Activated naive CD8-positive, alpha-beta T cell treated with anti-CD3 and anti-CD28 coated beads, Interleukin-2, amount 50 U/mL, for 16 hours (primary cell): ENCODE measurements at places on chromosomes 5 and 9.

- DNase-seq: no peak
Measured at GRCh38 chr5:154761046-154761736, 6.0 kb downstream of the LARP1 start.

- no peak for DNase-seq
Measured at GRCh38 chr5:116510517-116510916, 64.1 kb downstream of the SEMA6A start.

GRCh38 chr9:33835625-33836260, 18.8 kb downstream of the UBE2R2 start:
- no peak for DNase-seq

DNA sequence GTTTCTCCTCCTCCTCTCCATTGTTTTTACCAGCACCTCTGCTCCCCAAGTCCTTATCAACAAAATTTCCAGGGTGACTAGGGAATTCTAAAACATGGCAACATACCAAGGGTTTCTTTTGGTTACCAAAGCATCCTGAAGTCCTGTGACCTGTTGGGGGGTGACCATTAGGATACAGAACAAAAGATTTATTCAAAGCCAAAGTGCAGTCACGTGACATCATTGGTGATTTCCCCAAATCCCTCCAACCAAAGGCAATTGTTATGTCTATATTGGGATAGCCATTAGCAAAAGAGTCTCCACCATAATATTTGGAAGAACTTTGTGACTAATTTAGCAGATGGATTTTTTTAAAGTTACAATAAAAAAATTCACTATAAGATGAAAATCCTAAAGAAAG, 168.4 kb downstream of the TRPM6 start:
- no peak for DNase-seq

- DNase-seq: no peak
Measured at GRCh38 chr9:124769549-124770358, 1.4 kb downstream of the NR6A1 start.

GRCh38 chr5:115785381-115786065, 30.9 kb downstream of the CDO1 start:
- no peak for DNase-seq

- no peak for DNase-seq
Measured at GRCh38 chr5:95939465-95939864, 22.2 kb downstream of the ELL2 start.

DNA sequence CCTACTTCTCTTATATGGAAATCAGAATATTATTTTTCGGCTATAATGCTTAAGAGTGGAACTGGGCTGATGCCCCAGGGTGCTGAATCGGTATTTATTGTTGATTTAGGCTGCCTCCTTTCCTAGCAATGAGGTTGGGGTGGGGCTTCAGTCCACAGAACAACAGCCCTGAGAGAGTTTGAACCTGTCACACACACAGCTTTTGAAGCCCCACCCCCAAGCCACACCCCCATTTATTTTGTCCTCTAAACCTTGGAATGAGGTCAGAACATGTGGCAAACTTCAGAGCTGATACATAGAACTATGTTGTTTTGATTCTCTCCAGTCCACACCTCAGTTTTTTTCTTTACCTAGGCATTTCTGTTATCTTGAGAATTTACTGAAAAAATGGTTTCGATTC, 51.7 kb upstream of the CAMK4 start:
- DNase-seq: no peak

DNA sequence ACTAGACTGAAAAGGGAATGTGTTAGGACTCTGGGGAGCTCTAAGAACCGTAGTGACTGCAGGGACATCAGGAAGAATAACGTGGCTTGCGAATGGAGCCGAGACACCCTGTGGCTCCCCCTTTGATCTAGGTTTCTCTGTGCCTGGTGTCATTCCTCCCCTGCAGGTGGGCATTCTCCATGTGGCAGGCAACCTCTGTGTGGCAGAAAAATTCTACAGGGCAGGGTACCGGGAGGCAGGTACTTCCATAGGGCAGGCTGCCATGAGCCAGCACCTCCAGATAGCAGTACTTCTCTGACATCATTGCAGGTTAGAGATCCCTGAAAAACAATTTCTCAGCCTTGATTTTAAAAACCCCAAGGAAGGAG, 43.1 kb downstream of the ROPN1L start:
- no peak for DNase-seq

DNA sequence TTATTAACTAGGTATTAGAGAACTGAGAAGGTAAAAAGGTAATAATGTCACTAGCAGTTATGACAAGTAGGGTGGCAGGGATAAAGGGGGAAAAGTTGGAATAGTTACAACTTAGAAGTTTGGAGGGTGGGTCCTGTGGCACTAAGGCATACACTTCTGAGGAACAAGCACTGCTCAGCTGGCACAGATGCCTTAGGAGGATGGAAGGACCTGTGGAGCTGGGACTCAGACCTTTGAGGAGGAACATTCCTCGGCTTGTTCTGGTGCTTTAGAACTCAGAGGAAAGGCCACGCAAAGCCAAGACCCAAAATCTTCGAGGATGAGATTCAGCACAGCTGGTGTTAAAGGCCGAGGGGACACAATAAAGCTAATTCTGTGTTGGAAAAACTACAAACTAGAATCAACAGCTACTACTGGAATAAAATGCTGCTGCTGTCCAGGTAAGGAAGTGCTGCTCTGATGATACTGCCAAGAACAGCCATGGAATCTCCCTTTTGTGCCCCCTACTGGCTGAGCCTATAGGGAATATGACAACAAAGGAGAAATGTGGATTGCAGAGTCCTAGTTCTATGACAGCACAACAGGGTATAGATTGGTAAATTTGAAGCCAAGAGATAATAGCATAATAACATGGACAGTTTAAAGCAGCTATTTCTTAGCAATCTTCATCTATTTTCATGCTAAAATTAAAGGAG, 126.7 kb downstream of the SLC25A46 start:
- no peak for DNase-seq

DNA sequence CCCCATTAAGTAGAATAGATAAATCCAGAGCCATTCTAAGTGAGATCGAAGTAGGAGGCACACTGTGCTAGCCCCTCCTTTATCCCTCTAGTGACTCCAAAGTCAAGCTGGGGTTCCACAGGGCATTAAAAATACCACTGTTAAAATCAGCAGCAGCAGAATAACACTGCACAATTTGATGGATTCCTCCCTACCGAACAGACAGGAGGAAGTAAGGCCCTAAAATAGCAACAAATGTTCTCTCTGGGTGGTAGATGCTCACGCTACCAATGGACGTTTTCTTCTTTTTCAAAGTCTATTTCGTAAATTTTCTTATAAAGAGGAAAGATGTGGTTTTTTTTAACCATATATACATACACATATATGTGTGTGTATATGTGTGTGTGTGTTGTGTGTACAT, 54.4 kb downstream of the FBXW11 start:
- DNase-seq: no peak

- no peak for DNase-seq
Measured at GRCh38 chr9:73640971-73641370, 489.3 kb downstream of the ANXA1 start.

DNA sequence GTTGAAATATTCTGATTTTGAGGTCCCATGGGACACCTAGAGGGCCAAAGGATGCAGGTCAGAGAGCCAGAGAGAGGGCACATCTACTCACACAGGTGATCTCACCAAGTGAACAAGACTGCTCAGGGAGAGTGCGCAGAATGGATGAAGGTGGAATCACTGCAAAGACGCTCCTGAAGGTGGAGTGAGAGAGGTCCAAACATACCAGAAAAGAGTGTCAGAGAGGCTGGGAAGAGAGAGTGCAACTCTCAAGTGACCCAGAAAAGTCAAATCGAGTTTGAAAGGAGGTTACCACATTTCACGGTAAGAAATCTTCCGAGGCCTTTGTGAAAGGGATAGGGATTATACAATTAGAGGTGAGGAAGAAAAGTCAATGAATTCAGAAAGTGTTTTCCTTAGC, 173.4 kb downstream of the EPB41L4A start:
- DNase-seq: no peak

DNA sequence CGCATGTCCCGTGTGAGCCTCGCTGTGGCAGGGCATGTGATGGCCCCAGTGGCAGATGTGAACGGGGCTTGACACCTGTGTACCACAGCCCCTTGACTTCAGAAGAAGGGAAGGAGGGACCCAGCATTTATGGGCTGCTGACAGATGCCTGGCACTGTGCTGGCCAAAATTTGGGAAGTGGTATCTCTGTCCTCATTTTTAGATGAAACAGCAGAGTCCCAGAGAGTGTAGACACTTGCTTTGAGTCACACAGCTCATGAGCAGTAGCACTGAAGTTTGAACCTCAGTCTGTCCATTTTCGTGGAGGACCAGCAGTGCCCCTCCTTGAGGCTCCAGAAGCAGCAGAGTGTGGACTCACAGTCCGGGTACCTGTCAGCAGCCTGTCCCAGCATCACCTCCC, 16.5 kb downstream of the NEK6 start:
- no peak for DNase-seq

DNA sequence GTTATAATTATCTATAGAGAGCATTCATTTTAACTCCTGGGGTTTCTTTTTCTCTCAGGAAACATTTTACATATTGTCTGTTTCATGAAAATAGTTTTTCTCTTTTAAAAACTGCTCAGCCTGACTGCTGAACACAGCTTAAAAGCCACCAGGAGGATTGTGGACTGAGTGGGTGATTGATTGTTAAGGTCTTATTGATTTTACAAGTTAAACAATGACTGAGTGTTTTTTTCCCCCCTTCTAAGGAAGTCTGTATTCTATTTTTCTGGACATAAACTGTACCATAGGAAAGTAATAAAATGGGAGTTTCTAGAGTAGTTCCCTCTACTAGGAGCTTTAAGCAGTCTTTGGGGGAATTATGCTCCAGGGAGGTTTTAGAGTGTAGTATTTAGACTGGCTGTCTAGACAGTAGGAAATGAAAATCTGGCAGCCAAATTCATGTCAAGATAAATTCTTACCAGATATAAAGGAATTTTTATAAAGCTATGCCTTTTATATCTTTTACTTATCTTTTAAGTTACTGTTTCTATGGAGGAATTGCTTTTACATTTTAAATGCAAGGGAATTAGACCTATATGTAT, 463.9 kb downstream of the PRR16 start:
- no peak for DNase-seq

DNA sequence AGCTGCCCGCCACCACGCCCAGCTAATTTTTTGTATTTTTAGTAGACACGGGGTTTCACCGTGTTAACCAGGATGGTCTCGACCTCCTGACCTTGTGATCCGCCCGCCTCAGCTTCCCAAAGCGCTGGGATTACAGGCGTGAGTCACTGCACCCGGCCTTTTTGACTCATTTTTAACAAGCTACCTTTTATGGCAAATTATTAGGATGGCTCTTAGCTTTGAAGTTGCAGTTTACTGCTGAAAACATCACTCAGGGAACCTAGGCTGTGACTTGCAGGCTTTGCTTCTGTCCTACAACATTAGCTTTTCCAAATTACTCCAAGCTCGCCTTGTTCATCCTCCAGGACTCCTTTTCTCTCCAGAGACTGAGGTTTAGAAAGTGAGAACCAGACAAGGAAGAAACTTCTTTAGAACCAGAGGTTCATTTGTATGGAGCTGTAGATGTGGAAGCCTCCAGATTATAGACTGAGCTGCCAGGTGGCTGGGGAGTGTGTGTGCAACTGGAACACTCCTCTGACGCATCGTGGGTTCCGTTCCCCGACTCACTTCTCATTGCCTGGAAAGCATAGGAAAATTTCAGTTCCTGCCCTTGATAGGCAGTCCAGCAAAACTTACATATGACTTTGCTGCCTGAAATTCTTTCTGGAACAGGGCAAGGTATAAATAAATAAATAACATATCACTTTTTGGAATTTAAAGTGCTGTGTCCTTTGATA, 23.8 kb upstream of the SPTAN1 start:
- DNase-seq: no peak

DNA sequence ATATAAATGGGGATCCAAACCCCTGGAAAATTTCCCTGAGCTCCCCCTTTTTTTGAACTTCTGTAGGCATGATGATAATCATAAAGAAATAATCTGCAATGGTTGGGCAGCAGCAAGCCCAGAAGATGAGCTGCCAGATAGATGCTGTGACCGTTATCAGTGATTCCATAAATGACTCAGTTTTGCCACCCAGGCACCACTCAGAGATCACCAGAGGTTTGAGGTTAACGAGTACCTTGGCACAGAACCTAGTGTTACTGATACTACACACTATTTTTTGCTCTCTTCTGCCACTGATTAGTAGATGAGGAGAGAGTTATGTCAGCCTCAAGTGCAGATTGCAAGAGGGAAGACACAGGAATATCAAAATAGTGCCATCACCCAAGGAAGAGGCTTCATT, 199.3 kb upstream of the PTGER4 start:
- no peak for DNase-seq

DNA sequence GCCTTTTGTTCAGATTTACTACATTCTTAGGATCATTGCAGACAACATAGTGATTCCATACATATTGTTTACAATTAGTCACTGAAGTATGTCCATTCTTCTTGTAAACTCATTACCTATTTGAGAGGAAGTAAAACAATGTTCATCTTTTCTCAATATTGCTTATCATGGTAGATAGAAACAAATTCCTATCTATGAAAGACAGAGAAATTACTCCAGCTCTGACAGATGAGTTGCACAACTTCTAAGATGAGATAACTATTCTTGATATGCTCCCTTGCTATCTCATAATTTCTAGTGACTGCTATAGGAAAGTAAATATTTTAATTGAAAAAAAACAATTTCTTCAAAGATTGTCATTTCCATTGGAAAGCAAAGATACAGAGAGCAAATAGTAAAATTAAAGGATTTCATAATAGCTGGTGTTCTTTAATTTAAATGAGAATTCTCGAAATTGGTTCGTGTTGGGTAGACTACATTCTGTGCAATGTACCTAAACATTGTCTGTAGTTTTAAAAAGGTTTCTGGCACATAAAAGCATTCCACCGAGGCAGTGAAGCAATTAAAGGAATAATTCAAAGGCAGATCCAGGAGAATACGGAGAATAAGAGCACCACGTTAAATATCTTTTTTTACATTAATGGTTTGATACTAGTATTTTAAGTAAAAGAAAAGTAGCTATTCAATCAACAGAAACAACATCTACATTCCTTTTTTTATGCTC, 1029.1 kb upstream of the ACO1 start:
- no peak for DNase-seq
